ENCODE measurements at places on chromosomes 3 and 15. TPM values are rescaled to one million over a fixed set of nuclear protein-coding genes. Genes with fewer than 3 reads are reported as not detected.

Gene IL1RAP
- total RNA-seq: 10.5 TPM

Gene CX3CR1
- total RNA-seq: 0.54 TPM

Gene SLC22A14
- total RNA-seq: under 0.01 TPM

Gene MED12L
- total RNA-seq: 47.9 TPM

Gene POPDC2
- total RNA-seq: 0.54 TPM

Gene PROS1
- 0.54 TPM for total RNA-seq

Gene HESX1
- 2.2 TPM for total RNA-seq

Gene DCLK3
- total RNA-seq: not detected

Gene CCR3
- total RNA-seq: 0.27 TPM

Gene GUCA1C
- total RNA-seq: not detected

Gene GOLGA8T
- not detected for total RNA-seq

Gene CYP1A2
- not detected for total RNA-seq

Gene GABRA5
- total RNA-seq: not detected

Gene ZNF620
- 6.5 TPM for total RNA-seq

Gene CCR8
- total RNA-seq: not detected

Gene KIF23
- total RNA-seq: 2.2 TPM

Gene C3orf49
- total RNA-seq: not detected

Gene IP6K1
- 82.4 TPM for total RNA-seq

Gene RBP2
- not detected for total RNA-seq

Gene PRKCD
- 5.7 TPM for total RNA-seq

Gene CDHR4
- total RNA-seq: 0.27 TPM

Gene MUSTN1
- total RNA-seq: 0.27 TPM

Gene SLC28A1
- total RNA-seq: not detected

Gene CDCP1
- total RNA-seq: 14.0 TPM

Gene CHRD
- under 0.01 TPM for total RNA-seq

Gene LINS1
- total RNA-seq: 16.2 TPM

Gene BLM
- total RNA-seq: 5.1 TPM

Gene TRH
- total RNA-seq: 6.5 TPM

Gene TMEM108
- total RNA-seq: under 0.01 TPM

Gene DIPK2A
- 47.1 TPM for total RNA-seq

Measured in hematopoietic multipotent progenitor cell (in vitro differentiated cells).